Hematopoietic multipotent progenitor cell treated with erythropoietin and hydrocortisone succinate and interleukin-3 and kit ligand, for 17 days (in vitro differentiated cells): ENCODE measurements at places on chromosomes 1 and 21.

GRCh38 chr1:114456586-114456985 is 54.4 kb downstream of the TRIM33 start:
- no peak for DNase-seq

GRCh38 chr1:215210167-215210566 is 127.6 kb downstream of the KCNK2 start:
- DNase-seq = no peak

DNA sequence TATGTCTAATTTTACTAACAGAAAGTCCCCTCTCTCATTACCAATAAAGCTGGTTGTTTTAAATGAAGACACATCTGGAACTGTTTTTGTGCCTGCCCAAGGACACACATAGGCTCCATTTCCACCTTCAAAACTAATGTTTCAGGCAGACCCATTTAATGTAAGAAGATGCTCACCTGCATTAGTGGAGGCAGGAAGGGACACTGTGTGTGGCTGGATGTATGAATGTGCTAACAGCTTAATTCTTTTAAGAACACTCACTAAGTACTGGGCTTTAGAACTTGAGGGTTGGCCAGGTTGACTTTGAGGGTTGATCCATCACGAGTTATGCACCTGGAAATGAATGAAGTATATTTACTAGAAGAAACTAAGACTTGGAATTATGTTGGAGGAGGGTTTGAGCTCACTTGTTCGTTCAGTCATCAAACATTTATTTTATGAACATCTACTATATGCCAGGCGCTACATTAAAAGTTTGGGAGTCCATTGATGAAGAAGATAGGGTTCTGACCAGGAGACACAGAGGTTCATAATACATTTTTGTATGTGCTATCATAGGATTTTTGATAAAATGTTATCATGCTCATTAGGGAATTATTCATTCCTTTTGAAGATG is 5.4 kb downstream of the JUN start:
- no peak for DNase-seq

DNA sequence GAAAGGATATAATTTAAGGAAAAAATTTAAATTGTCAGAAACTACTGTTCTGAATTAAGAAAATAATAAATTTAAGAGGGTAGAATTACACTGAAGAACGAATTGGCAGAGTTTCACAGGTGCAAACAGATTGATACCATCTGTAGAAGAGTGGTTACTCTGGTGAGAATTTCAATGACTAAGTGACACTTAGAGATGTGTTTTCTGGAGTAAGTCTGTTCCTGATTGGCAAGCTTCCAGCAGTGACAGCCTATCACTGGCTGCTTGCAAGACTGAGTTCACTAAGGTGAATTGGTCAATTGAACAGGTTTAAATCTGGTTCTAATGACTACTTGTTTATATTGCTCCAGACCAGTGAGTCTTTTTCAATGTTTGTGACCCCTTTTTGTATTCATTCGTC is 838.2 kb upstream of the RGS18 start:
- DNase-seq = no peak

DNA sequence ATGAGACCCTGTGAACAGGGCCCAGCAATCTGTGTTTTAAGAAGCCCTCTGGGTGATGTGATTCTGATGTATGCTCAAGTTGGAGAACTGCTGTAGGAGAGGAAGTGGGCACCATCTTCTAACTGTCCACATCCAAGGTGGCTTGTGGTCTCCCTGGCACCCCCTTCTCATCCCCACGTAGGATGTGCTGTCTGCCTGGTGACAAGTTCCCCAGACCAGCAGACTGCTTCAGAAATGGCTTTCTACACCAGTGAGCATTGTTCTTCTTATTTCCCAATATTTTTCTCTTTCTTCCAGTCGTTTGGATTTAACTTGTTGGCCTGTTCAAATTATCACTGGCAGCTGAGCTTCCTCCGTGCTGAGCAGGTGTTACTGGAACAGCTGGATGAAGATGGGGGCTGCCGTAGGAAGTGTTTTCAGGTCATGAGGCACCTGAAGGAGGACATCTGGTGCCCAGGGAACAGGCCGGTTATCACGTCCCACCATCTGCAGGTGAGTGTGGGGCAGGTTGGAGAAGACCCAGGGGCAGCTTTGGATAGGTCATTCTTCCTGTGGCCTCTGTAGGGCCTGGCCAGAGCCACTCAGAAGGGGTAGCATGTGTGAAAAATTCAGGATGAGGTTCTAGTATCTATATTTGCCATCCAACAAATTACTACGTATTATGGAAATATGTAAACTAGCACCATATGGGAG is 16.8 kb downstream of the MAB21L3 start:
- no peak for DNase-seq

- no peak for DNase-seq
Observed at GRCh38 chr1:198601936-198602889, 36.6 kb upstream of the PTPRC start.

GRCh38 chr1:199696225-199696624 is 331.3 kb upstream of the NR5A2 start:
- no peak for DNase-seq

DNA sequence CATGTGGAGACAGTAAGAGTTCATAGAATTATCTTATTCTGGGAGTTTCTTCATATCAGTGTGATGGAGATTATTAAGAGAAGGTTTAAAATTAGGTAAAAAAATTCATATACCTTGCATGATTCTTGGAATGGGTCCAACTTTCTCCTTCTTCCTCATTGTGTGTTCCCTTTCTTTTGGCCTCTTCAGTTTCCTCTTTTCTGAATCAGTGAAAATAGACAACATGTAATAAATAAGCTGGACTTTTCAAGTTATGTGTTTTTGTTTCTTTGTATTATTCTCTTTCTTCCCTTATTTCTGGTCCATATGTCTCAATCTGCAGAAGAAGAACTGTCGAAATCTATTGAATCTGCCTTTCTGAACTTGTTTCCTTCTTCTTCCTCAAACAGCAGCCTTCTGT is 30.5 kb downstream of the C4BPA start:
- DNase-seq = no peak

DNA sequence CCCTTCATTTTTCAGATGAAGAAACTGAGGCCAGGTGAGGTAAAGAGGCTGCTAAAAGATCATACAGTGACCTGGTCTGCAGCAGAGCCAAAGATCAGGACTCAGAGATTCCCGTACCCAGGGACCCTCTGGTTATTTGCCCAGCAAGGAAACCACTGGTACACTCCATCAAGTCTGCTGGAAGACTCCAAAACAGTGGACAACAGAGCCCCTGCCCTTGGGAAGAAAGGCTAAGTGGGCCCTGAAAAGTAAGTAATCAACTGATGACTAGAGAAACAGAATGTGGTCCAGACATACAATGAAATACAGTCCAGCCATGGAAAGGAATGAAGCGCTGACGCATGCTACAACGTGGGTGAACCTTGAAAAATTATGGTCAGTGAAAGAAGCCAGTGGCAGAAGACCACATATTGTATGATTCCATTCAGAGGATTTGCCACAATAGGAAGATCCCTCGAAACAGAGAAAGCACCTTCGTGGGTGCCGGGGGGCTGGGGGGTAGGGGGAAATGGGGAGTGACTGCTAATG is 106.4 kb downstream of the ETS2 start:
- no peak for DNase-seq

DNA sequence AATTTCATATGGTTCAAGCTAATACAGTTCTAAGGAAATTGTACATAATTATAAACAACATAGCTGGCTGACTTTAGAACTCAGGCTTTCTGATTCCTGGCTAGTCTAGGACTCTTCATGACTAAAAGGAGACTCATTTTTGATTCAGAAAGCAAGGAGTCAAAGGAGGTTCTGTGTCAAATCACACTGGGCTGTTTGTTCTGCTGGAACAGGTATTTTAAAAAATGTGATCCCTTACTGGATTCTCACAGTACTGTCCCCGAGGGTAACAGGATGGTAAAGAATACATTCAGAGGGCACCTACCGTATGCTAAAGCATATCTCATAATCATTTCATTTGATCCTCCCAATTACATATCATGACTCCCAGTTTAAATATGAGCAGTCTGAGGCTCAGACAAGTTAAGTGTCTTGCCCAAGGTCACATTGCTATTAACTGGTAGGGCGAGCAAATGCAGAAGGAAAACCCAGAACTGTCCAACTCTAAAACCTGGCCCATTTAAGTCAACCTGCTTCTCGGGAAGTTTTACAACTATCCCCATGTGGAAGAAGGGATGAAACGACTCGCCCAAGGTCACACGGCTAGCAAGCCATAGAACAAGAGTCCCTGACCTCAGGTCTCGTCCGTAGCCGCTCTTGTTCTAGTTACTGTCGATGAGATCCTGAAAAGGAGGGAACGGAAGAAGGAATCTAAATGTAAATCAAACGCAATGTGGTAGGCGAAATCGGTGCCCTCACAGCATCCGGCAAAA is 675 bp downstream of the MYSM1 start:
- DNase-seq = no peak

DNA sequence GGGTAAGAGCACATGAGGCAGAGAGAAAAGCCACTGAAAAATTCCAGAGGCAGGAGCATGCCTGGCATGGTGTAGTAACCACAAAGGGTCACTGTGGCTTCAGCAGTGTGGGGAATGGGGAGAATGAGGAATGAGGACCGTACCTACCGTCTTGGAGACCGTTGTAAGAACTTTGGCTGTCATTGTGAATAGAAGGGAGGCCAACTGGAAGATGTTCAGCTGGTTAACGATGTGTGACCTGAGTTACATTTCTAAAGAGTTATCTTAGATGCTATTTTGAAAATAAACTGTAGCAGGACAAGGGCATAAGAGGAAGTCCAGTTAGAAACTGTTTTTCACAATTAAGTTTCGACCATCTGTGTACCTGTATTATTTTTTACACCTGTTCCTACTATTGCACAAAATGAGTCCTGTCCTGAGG is 365.5 kb upstream of the SGIP1 start:
- DNase-seq = no peak

DNA sequence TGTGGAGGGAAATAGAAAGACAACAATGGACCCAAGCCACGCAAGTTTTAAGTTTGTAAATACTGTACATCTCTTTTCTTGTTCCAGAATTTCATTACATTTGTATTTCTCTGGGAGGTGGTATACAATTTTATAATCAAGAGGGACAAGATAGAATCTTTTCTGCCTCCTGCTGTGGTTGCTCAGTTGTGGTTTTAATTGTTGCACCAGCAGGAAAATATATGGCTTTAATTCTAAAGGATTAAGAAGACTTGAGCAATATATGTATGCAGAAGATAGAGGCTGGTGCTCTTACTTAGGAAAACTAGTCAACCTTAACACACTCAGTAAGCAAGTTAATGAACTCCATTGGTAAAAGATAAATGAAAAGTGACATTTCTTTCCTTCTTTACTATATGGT is 19.8 kb upstream of the ASB17 start:
- no peak for DNase-seq

DNA sequence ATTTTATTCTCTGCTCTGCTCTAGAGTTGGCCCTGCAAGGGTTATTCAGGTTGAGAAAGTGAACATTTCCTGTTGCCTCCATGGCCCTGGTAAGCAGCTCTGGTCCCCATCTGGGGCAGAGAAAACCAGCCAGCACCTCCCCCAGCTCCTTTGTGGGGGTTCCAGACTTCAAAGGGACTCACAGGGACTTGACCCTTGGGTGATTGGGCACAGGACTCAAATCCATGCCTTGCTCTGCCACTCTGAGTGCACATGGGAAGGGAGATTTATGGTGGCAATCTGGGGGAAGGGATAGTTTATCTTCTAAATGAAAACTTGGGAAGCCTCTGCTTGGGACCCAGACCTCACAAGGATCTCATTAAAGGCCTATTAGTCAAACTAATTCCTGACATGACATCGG is 212.8 kb downstream of the FOXD2 start:
- no peak for DNase-seq

DNA sequence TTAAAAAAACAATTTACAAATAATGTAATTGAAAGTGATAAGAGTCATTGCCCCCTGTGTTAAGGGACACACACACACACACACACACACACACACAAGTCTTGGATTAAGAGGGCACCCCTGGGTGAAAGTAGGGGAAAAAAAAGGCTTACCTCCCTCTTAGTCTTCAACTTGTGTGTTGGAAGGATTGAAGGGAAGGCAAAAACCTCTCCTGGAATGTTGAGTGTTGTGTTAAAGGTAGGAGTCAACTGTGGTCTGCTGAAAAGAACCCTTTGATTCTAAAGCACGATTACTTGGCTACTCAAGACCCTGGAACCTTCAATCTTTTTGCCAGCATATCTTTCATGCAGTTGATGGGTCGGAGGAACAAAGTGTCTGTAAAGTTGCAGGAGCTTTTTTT is 6.4 kb downstream of the PBX1 start:
- DNase-seq = no peak

DNA sequence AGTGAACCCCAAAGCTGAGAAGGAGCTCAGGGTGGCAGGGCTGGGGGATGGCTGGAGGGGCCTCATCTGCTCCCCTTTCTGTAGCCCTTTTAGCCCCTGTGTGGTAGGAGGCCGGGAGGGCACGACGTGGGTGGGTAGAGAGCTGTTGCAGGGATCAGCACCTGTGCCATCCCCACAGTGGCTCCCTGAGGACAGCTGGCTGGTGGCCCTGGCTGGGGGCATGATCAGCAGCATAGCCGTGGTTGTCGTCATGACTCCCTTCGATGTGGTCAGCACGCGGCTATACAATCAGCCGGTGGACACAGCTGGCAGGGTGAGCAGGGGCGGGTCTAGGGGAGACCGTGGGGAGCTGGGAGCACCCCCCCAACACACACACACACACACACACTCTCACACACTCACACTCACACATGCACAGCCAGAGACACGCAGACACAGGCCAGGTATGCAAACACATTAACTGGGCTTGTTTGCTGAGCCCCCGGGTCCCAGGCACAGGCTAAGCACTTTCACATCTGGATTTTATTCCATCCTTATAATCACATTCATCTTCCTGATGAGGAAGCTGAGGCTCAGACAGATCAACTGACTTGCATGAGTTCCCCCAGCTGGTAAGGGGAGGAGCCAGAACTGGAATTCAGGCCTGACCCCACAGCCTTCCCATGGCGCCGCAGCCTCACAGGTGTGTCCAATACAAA is 2.5 kb downstream of the SLC25A34 start:
- no peak for DNase-seq

- DNase-seq = no peak
Observed at GRCh38 chr1:110218137-110218536, 8.0 kb downstream of the KCNC4 start.

GRCh38 chr1:45772971-45773370 is 22.5 kb upstream of the IPP start:
- DNase-seq = no peak
